ENCODE measurements at places on chromosomes 7 and 10.
A peak's percentile ranks its signal among the peaks of the same experiment; 100 is the strongest.

DNA sequence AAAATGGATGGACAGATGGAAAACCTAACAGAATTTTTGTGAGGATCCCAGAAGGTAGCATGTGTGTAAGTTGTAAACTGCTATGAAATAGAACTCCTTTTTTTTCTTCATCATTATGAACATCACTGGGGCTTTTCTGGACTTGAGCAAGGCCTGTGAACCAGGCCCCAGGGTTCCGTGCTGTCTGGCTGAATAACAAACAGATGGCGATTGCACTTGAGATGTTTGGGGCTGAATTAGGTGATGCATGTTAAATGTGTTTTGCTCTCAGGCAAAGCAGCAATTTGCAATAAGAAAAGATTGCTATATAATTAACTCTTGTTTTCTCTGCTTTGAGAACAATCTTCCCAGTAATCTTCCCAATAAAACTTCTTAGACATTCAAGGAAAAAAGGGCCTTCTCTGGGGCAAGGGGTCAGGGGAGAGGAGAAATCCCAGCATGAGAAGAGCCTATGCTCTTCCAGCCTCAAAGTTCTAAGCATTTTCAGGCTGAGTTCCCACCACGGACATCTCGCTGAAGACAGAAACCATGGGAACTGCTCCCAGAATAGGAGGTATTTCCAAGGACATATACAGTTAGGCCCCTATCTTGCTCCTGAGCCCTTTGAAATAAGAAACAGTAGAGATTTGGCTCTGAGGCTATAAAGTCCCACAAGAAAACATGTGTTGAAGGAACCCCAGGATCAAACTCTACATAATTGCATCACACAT is 98.7 kb downstream of the ITIH5 start:
- no peak for DNase-seq

- no peak for DNase-seq
Measured at GRCh38 chr7:46201961-46202360, 280.9 kb upstream of the IGFBP3 start.

DNA sequence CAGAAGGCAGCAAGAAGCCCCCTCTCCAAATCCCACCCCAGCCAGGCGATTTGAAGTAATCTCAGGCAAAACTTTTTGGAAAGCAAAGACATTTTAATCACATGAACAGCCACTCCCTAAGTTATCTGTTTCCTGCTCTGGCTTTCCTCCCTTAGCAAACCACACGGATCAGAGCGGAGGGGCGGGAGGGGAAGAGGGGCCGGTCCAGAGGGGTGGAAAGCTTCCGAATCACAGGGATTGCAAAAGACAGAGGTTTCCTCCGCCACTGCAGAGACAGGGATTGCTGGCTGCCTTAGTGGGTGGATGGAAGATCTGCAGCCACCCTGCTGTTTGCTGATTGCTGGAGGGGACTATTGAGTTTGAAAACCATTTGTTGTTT is 41.2 kb downstream of the ZCCHC24 start:
- DNase-seq, result peak; percentile 83

- no peak for DNase-seq
Measured at GRCh38 chr7:68309271-68309670, 1289.0 kb upstream of the AUTS2 start.

DNA sequence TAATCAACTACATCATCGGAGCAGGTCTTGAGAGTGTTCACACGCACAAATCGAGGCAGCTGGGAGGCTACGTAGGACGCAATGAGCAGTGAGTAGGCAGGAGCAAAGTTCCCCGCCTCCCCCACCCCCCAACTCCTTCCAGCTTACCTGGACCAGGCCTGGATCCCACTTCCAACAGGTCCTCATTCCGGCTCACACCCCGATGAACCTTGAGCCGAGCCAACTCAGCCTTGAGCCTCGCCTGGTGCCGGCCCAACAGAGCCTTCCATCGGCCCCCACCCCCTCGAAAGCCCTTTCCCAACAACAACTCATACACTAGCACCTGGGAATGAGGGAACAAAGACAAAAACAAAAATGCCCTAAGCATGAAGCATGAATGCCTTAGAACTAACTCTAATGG is 1.2 kb downstream of the NSUN5 start:
- DNase-seq, result peak; percentile 10

DNA sequence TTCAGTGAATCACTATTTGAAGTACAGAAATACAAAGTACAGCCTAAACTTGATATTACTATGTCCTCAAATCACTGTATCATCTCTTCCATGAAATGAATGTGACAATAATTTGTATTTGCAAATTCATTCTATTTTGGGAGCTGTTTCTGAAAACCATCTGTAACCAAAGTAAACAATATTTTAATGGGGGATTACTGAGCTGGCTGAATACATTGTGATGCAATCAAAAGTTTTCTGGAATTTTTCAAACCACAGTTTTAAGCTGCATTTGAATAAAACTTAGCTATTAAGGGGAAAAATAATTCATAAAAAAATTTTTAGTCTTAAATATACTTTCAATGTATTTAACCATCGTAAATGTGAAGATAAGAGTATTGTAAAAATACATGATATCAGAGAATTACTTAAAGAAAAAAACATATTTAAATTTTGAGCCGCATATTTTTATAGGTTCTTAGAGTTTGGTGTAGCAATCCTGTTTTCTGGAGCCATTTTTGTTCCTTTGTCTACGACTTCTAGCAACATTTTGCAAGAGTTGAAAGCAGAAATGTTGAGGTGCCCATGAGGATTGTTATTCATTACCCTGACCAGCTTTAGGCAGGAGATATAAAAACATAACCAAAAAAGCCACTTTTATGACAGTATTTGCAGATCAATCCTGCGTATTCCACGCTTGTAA is 45.9 kb upstream of the AGMO start:
- no peak for DNase-seq

DNA sequence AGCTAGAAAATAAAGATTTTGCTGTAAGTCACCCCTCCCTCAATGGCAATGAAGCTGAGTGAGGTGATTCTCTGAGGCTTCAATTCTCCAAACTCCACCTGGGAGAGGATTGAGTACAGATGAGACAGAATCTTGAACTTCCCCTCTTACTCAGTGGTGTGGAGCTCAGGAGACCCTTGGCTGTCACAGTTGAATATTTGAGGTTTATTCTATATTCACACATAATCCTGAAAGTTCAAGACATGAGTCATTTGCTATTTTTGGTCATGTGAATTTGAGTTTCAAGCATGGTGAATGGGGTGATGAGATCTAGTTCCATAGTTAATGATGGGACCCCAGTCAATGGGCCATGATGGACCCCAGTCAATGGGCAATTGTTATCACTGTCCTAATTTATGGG is 13.9 kb upstream of the TECTB start:
- no peak for DNase-seq

DNA sequence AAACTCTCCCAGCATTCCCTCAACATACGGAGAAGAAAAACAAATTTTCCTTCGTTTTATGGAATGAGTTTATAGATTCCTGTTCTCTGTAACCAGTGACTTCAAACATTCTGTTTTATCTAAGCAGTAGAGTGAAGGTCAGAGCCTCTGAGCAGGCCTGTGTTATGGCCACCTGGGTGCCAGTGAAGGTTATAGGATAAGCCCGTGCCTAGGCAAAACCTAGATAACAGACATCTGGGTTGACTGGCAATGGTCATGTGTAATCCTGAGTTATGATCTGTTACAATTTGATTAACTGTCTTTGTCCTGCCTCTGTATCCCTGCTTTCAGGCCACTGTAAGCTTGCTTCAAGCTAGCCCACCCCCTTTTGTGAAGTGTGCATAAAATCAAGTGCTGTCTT is 8.3 kb downstream of the LSM5 start:
- no peak for DNase-seq

- no peak for DNase-seq
Measured at GRCh38 chr10:48406204-48406603, 99.7 kb downstream of the MAPK8 start.

- DNase-seq, result no peak
Measured at GRCh38 chr10:77679217-77679616, 41.6 kb upstream of the KCNMA1 start.

- DNase-seq, result peak; percentile 53
Measured at GRCh38 chr7:1856888-1857441, 186.9 kb downstream of the ELFN1 start.

DNA sequence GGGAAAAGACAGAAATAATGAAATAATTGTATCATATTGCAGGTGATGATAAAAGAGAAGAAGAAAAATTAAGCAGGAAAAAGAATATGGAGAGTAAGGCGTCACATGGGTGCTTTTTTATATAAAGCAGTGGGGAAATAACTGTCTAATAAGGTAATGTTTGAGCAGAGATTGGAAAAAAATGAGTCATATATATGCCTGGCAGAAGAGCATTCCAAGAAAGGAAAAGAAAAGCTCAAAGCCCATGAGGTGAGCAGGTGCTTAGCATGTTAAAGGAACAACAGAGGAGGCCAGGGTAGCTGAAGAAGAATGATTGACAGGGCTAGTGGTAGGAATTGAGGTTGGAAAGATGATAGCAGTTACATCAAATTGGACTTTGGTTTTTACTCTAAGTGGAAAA is 739.5 kb downstream of the SORCS1 start:
- no peak for DNase-seq

DNA sequence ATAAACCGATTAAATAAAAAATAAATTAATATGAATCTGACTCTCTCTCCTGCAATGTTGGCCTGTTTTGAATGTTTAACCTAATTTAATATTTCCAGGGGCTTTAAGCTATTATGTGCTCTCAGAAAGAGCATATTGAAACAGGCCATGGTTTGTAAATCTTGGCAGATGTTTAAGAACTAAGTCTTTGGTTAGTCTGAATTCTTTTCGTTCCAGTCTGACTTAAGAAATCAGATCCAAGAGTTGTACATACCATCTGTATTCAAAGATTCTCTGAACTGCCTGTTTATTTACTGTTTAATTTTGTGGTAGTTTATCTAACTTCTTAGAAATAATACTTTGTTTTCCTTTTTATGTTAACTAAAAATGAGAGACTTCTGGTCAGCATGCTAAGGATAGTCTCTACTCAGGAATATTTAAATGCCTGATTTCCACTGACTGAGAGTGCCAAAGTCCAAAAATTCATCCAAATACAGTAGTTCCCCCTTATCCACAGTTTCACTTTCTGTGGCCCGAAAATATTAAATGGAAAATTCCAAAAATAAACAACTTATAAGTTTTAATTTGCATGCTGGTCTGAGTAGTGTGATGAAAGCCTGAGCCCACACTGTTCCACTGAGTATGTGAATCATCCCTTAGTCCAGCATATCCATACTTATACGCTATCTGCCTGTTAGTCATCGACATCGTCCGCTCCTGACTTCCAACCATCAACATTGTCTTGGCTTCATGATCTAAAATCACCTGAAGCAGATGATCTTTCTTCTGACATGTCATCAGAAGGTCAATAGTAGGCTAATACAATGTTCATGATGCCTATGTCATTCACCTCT is 238.1 kb upstream of the CSTF2T start:
- DNase-seq, result no peak

- no peak for DNase-seq
Measured at GRCh38 chr10:120683454-120683853, 167.7 kb upstream of the WDR11 start.

GRCh38 chr10:70673043-70673928 is 980 bp downstream of the ADAMTS14 start:
- DNase-seq, result no peak

- DNase-seq, result no peak
Measured at GRCh38 chr7:48262606-48263310, 91.5 kb downstream of the ABCA13 start.

DNA sequence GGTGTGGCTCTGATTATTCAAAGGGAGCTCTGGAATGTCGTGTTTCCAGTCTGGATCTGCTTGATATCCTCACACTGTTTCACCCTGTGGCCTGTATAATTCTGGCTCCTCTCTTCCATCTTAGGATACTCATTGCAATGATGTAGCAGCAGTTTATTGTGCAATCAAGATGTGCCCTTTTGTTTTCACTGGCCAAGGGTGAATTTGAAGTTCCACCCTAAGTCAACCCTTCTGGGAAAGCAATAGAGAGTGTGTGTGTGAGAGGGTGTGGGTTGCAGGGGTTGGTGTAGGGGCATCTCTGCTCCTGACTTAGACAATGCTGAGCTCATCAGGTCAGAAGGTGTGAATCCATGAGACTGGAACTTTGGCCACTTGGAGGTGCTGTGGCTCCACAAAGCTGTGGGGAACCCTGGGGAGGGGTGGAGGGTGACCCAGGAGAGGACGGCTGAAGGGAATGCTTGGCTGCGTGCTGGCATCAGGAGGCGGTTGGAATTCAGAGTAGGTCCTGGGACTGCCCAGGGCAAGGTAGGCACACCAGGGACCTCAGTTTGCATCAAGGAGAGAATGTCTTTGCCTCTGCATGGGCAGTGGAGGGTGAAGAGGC is 118.0 kb upstream of the PRSS58 start:
- DNase-seq, result no peak

- DNase-seq, result no peak
Measured at GRCh38 chr10:133132473-133133291, 27.3 kb upstream of the KNDC1 start.

- DNase-seq, result no peak
Measured at GRCh38 chr7:117836-118614, 74.3 kb upstream of the FAM20C start.

- DNase-seq, result no peak
Measured at GRCh38 chr7:98661607-98662006, 44.5 kb downstream of the NPTX2 start.

DNA sequence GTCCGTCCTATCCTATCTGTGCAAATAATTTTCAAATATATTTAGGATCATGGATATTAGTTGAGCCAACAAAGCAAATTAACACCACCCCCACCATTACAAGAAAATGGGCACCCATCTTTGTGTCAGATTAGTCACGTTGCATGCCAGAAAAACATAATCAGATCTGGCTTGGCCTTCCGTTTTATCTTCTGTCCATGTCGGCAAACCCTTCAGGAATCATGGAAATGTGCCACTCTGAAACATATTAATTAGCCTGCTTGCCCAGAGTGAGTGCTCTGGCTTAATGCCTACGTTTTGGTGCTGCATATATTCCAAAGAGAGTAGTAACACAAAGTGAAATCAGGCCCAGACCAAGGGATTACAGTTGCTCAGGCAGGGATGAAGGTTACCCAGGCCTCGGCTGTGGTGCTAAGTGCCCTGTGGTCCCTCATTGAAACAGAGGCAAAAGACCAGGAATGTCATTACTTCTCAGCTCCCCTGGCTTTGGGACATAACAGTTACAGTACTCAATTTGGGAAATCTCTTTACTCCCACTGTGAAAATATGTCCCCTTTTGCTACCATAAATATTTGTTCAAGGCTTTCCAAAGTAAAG is 154.0 kb upstream of the LSM8 start:
- no peak for DNase-seq

GRCh38 chr7:8065356-8065813 is 96.8 kb downstream of the GLCCI1 start:
- no peak for DNase-seq

GRCh38 chr10:119131512-119132240 is 27.8 kb downstream of the DENND10 start:
- no peak for DNase-seq
